ENCODE measurements at places on chromosomes 13 and 19.

- no peak for DNase-seq
Measured at GRCh38 chr13:25833761-25834160, 218.1 kb downstream of the SHISA2 start.

GRCh38 chr19:531753-532560 lies at the start of gene CDC34:
CDC34 (plus strand) TSS chr19:531760; CDS start chr19:531932, 172 bp downstream.
- DNase-seq: no peak

GRCh38 chr13:76711550-76712182 lies 174.5 kb downstream of the KCTD12 start:
- DNase-seq: peak; percentile 74

DNA sequence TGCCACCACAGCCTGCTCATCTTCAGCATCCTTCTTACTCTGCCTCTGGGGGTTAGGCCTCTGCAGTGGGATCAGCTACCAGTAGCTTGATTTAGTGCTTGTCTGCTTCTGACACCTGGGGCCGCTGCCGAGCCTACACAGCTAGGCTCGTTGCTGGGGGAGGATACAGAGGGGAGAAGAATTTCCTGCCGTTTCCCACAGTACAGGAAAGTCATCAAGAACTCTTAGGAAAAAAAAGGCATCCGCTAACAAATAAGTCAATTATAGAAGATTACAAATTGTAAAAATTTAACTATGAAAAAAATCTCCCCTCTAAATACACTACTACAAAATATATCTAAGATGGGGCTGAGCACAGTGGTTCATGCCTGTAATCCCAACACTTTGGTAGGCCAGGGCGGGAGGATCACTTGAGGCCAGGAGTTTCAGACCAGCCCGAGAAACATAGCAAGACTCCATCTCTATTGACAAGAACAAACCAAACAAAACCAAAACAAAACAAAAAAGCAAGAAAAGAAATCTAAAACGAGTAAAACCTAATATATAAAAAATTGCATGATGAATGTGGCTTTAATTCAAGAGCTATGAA lies 26.7 kb downstream of the LATS2 start:
- DNase-seq: no peak

- no peak for DNase-seq
Measured at GRCh38 chr13:31394506-31394905, 194.7 kb downstream of the B3GLCT start.

DNA sequence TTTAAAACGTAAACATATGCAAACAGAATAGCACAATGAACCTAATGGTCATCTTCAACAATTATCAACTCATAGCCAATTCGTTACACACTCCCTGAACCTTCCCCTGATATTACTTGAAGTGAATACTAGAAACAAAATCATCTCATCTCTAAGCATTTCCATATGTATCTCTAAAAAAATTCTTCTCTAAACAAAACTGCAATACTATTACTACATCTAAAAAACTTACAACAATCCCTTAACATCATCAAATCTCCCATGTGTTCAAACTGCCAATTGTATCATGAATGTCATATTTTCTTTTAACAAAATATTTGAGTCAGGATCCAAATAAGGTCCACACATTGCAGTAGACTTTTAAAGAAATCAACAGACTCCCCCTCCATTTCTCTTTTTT lies 61.4 kb downstream of the FRY start:
- no peak for DNase-seq

DNA sequence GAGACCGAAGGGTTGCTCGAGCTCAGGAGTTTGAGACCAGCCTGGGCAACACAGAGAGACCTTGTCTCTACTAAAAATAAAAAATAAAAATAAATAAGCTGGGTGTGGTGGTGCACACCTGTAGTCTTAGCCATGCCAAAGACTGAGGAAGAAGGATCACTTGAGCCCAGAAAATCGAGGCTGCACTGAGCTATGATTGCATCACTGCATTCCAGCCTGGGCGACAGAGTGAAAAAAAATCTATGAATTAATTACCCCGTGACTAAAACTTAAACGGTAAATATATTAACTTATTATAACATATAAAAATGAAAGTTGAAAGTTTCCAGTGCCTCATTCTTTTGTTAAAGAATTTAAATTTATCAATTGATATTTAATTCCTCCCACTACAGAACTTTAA lies 273.7 kb downstream of the KLF12 start:
- no peak for DNase-seq

- DNase-seq: no peak
Measured at GRCh38 chr19:18270326-18270725, 3.9 kb downstream of the IQCN start.

DNA sequence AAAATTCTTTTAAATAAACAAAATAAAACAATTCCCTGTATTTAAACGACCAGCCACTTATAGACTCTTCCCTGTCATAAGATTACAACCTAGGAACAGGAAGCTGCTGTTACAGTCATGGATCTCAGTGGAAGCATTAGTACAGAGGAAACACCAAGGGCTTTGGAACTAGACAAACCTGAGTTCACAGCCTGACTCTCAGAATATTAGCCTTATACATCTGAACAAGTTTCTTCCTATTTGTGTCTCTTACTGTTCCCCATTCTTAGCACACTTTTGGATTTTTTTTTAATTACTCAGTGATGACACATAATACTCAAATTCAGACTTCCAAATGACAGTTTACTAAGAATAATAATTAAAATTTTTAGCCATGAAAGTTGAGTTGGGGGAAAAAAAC lies 46.1 kb downstream of the ZDHHC20 start:
- DNase-seq: no peak

DNA sequence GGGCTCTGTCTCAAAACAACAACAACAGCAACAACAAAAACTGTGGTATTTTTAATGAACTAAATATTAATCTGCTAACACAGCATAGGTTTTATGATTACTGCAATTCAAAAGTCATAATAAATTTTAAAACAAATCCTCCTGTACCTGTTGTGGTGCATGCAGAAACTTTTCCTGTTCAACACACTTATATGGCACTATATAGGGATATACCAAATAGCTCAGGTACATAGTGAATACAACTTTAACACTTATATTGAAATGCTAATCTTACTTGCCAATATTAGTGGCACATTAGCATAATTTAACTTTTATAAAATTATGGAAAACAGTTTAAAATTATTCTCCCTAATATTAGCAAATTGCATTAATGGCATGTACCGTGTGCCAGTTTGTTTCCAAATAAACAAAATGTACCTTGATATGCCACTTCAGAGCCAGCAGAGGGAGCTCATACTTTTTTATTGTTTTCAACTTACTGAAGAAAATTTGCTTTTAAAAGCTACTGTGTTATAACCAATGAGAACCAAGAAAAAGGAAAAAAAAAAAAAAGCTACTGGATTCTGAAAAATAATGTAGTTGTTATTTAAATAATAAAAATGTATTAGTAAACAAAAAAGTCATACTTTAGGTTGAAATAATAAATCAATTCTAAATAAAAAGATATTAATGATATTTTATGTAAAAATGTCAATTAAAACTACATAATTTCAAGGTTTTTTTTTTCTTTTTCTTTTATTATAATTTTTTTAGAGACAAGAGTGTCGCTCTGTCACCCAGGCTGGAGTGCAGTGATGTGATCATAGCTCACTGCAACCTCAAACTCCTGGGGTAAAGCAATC lies 18.0 kb upstream of the RBM26 start:
- peak; percentile 14 for DNase-seq

GRCh38 chr19:10919352-10920287 lies 8.8 kb downstream of the YIPF2 start:
- DNase-seq: no peak

- no peak for DNase-seq
Measured at GRCh38 chr13:40082639-40083038, 427.2 kb downstream of the COG6 start.

GRCh38 chr19:10898633-10899032 lies 27.3 kb downstream of the CARM1 start:
- no peak for DNase-seq

DNA sequence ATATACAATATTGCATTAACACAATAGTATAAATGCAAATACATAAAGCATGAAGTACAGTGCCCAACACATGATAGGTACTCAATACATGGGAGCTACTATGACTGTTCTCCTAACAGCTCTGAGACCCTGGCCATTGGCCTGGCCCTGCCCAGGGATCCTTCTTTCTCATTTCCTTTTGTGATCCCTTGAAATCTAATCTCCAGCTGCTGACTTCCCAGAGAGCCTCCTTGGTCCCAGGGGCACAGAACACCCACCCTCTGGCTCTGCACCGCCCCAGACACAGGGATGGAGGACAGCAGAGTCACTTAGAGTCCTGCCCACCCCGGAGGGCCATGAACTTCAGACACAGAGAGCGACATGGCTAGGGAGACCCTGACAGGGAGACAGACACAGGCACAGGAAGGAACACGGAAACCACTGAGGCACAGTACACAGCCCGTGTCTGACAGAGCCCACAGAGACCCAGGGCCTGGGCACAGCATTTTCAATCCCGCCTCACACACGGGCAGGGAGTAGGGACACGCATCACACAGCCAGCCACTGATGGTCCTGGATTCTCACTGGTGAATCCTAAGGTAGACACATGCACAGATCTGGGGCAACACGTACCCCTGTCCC lies 4.2 kb upstream of the SYCN start:
- no peak for DNase-seq

- DNase-seq: no peak
Measured at GRCh38 chr19:5225486-5226345, 114.9 kb downstream of the PTPRS start.

GRCh38 chr13:22495819-22496218 lies 685.0 kb upstream of the SGCG start:
- DNase-seq: no peak

DNA sequence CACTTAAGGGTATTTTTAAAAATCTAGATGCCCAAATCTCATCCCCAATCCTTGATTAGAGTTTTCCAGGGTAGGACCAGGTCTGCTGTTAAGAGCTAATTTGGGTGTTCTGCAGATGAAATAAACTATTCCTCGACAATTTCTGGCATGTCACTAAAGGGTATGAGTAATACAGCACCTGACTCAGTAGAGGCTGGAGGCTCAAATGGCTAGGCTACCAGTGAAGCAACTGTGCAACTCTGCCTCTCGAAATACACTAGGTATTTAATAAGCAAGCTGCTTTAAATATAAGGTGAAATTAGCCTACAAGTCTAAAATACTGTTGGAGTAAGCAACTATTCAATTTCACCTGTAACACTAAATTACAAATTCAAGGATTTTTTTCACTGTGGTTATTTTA lies 1.5 kb downstream of the RNF6 start:
- no peak for DNase-seq

DNA sequence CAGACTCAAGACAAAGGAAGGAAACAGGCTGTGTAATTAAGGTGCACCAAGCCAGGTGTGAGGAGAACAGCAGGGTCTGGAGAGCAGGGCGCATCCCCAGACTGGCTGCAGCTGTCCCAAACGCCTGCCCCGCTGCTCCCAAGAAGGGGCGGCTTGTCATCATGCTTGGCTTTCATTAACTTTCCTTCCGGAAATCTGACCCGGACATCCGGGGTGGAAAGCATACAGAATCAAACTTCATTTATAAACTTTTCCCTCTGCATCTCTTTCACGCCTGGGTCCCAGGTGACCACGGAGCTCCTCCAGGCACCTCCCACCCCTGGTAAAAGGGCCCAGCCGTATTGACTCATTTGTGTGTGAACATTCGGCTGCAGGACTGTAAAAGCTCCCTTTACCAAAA lies 31.7 kb downstream of the TSHZ3 start:
- no peak for DNase-seq

DNA sequence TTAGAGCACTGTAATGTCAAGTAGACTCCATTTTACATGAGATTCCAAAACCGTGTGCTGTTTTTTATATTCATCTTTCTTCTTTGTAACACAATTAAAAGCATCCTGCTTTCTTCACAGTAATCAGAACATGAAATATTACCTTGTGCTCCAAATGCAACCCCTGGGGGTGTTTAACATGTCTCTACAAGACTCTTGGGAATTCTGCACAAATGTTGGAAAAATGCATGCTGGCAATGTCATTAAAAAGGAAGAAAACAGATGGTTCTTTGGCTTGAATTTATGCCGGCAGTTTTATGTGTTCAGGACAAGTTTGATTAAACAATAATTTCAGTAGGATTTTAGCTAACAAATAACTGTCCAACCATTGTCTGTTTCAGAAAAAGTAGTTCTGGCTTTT lies 159.1 kb downstream of the LIG4 start:
- no peak for DNase-seq

DNA sequence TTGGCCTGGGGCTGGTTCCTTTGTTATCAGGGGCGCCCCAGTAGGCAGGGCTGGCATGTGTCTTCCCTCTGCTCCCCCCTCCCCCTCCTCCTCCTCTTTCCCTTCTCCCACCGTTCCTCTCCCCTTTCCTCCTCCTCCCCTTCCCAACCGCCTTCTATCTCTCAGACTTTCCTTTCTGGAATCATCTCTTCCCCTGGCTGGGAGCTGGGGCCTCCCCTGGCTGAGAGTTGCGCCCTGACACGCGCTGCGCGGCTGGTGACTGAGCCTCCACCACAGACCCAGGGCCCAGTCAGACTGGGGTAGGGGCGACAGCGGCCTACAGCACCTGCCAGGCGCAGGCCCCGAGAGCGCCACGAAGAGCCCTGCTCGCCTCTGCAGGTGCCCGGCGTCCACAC lies 2.8 kb downstream of the PNMA8B start:
- DNase-seq: no peak

GRCh38 chr19:16366056-16366432 lies 41.4 kb downstream of the KLF2 start:
- DNase-seq: no peak

Measured in amniotic stem cell (primary cell).